Inflammatory macrophage (primary cell): ENCODE measurements at places on chromosomes 2 and 18.

DNA sequence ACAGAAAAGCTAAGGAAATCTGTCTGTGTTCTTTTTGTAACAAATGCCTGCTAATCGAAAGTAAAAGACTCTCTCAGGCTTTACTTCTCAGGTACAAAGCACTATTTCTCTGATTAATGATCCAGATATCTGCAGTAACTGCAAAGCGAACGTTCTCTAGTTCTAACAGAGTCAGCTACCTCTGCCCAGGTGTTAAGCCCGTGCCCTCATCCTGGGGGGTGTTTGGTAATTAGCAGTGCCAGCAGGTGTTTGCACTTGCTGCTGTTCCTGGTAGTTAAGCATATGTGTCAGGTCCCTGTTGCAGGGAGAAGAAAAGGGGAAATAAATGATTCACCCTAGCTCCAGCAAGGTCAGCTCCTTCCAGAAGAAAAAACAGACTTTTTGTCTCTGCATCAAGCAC is 58.8 kb upstream of the CRIM1 start:
- DNase-seq, result no peak

DNA sequence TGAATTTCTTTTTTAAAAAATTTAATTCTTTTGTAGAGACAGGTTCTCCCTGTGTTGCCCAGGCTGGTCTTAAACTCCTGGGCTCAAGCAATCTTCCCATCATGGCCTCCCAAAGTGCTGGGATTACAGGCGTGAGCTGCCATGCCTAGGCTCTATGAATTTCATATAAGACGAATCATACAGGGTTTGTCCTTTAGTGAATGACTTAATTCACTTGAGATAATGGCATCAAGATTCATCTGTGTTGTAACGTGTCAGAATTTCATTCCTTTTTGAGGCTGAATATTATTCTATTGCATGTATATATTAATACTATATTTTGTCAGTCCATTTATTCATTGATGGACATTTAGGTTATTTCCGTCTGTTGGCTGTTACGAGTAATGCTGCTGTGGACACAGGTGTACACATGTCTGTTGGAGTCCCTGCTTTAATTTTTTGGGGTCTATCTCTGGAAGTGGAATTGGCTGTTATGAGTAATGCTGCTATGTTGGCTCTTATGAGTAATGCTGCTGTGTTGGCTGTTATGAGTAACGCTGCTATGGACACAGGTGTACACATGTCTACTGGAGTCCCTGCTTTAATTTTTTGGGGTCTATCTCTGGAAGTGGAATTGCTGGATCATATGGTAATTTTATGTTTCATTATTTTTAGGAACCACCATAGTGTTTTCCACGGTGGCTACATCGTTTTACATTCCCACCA is 210.6 kb downstream of the CAMKMT start:
- DNase-seq, result no peak

DNA sequence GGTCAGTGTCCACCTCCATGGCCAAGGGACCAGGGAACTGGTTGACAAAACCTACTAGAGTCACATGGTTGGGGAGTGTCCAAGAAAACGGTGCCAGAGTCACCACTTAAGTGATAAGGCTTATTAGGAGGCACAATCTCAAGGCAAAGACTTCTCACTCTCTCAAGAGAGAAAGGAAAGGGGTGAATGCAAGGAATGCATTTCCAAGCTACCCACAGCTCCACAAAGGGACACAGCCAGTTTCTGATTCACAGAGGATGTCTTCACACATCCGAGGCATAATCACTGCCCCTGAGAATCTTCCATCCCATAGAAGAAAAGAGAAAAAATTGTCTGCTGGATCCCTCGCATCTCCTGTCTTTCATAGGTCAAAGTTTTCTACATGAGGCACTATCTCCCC is 269.3 kb downstream of the TNS1 start:
- DNase-seq, result no peak

DNA sequence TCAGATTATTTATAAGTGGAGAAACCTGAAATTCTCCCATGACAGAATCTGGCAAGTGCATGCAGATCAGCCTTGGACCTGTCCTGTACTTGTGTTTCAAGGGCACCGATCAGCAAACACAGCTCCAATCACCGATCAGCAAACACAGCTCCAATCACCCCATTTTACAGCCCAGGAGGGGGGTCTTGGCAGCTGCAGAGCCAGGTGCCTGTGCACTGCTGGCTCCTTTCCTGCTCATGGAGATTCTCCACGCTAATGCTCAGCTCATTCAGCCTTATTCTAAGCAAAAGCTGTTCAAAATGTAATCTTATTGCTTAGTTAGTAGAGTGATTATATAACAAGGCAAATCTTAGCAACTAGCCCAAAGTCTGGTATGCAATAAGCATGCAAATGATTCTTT is 623.1 kb upstream of the HS6ST1 start:
- DNase-seq, result no peak

DNA sequence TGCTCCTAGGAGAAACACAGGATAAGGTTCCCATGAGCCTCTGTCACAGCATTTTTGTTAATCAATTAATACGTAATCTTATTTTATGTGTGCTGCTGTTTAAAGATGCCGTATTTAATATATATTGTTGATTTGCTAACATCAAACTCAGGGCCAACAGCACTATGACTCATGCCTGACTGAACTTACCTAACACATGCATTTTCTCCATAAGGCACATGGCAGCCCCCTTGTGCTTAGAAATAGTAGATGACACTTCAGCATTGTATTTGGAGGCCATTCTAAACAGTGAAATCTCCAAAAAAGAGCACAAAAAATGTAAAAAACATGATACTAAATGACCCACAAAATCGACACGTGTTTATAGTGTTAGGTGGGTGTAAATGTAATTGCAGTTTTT is 314.8 kb downstream of the MYCN start:
- DNase-seq, result no peak

GRCh38 chr18:36519358-36519757 is 221.8 kb downstream of the FHOD3 start:
- DNase-seq, result no peak
